GF-D8 (cell line): ENCODE measurements at places on chromosomes 11 and 22.

GRCh38 chr11:16280256-16280682, 76.1 kb downstream of the SOX6 start:
- DNase-seq: no peak

DNA sequence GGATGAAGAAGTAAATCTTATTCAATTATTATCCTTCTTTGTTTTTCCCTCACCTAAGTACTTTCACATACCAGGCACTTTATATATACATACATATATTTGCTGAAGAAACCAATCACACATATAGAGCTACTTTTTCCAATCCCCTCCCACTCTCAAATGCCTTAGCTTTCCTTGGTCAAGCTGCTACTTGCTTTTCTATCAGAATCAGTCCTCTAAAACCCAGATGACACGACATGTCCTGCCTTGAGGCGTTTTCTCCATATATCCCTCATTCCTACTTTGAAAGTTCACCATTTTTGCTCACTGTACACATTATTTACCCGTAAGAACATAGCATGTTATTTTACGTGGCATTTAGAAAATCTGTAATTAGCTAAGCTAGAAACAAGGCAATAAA, 5.4 kb downstream of the RAB38 start:
- DNase-seq: no peak

GRCh38 chr11:77030834-77031414, 3.3 kb upstream of the B3GNT6 start:
- no peak for DNase-seq

- no peak for DNase-seq
Measured at GRCh38 chr11:70869054-70869453, 383.3 kb downstream of the SHANK2 start.

DNA sequence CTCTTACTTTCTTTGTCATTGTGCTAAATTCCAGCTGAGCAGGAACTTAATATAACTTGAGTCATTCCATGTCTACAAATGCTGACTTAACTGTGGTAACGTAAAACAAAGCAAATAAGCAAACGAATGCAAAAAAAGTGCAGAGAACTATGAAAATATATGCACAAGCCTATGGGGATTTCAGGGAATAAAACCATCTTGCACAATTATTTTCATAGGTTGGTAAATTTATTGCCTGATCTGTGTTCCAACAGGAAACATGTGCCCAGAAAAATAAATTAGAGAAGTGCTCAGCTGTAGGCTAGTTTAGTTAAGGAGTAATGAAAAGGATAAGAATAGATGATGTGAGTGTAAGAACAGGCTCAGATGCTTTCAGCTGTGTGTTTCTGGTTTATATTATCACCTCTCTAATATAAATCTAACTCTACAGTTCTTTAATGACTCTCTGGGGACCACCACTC, 1169.3 kb downstream of the LRRC4C start:
- DNase-seq: no peak

DNA sequence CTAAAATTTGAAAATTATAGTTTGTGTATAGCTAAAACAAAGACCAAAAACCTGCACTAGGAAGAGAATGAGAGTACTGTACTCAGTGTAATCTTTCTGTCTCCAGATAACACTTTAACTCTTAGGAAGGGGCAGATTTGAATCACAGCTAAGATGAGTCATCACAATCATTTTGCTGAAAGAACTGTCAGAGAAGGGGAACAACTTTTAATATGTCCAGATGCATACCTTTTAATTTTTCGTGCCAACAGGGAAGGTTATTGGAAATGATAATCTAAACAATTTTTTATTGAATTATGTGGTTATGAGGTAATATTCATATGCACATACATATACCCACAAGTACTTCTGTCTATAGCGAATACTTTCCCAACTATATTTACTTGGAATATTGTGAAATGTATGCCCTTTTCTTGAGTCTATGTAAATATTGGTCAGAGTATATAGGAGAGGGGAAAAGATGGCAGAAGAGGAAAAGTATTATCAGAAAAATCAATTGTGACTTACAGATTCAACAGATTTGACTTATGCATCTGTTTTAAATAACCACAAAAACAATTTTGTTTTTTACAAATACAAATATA, 51.1 kb upstream of the MUC15 start:
- no peak for DNase-seq
